Dermis blood vessel endothelial cell (primary cell): ENCODE measurements at places on chromosomes 13 and 19. TPM values are rescaled to one million over a fixed set of nuclear protein-coding genes. Genes with fewer than 3 reads are reported as not detected.

GRCh38 chr19:33298146-33298911, 4.0 kb downstream of the CEBPA start:
- no peak for DNase-seq

DNA sequence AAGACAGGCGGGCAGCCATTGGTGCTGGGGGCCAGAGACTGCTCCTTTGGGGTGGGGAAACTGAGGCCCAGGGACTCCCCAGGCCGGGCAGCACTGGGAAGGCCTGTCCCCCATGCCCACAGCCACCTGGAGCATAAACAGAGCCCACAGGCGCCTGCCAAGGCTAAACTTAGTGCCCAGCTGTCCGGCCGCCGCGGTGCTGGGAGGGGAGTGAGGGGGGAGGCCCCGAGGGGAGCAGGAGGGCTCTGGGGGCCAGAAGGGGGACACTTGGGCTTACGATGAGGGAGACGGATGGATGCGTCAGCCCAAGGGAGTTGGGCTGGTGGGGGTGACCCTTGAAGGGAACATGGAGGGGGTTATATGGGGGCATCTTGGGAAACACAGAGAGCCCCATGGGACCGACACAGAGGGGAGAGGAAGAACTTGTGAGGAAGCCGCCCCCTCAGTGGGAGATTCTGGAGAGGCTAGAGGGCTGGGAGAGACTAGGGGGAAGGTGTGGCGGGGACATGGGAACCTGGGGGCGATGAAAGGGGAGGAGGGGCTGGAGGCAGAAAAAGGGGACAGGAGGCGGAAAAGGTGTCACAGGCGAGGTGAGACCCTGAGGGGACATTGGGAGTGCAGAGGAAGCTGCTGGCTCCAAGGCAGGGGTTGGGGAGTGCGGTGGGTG, 2.2 kb downstream of the CERS1 start:
- no peak for DNase-seq

- DNase-seq = peak; percentile 40
Measured at GRCh38 chr19:7550987-7551761, 15.7 kb downstream of the PNPLA6 start.

DNA sequence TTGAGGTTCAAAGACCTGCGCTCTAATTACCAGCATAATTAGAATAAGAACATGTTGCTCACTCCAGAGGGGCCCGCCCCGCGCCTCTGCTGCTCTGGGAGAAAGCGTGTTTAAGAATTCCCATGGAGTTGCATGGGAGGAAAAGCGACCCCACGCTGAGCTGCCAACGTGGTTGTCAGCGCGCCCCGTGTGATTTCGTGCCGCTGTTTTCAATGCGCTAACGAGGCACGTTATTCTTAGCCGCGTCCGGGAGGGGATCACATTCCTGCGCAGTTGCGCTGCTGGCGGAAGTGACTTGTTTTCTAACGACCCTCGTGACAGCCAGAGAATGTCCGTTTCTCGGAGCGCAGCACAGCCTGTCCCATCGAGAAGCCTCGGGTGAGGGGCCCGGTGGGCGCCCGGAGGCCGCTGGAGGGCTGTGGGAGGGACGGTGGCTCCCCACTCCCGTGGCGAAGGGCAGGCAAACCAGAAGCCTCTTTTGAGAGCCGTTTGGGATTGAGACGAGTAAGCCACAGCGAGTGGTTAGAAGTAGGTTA, 173.8 kb upstream of the SOX1 start:
- DNase-seq = no peak

DNA sequence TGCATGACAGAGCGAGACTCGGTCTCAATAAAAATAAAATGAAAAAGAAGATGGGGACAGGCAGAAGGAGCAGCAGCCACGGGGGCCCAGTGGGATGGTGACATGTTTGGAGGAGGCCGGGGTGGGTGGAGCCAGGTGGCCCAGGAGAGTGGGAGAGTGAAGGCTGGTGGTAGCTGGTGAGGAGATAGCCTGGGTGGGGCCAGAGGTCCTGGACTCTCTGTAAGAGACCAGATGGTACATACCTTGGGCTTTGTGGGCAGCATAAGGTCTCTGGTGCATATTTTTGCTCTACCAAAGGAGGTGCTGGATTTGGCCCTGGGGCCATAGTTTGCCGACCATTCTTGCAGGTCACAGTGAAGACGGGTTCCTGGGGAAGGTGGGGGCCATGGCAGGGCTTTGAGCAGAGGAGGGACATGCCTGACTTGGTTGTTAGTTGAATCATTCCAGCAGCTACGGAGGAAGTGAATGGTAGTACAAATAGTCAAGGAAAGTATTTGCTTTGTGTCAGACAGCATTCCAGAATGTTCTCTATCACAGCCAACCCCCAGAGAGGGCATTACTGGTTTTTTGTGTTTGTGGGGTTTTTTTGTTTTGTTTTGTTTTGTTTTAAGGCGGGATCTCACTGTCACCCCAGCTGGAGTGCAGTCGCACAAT, 69.1 kb downstream of the ARHGEF18 start:
- DNase-seq = peak; percentile 26

DNA sequence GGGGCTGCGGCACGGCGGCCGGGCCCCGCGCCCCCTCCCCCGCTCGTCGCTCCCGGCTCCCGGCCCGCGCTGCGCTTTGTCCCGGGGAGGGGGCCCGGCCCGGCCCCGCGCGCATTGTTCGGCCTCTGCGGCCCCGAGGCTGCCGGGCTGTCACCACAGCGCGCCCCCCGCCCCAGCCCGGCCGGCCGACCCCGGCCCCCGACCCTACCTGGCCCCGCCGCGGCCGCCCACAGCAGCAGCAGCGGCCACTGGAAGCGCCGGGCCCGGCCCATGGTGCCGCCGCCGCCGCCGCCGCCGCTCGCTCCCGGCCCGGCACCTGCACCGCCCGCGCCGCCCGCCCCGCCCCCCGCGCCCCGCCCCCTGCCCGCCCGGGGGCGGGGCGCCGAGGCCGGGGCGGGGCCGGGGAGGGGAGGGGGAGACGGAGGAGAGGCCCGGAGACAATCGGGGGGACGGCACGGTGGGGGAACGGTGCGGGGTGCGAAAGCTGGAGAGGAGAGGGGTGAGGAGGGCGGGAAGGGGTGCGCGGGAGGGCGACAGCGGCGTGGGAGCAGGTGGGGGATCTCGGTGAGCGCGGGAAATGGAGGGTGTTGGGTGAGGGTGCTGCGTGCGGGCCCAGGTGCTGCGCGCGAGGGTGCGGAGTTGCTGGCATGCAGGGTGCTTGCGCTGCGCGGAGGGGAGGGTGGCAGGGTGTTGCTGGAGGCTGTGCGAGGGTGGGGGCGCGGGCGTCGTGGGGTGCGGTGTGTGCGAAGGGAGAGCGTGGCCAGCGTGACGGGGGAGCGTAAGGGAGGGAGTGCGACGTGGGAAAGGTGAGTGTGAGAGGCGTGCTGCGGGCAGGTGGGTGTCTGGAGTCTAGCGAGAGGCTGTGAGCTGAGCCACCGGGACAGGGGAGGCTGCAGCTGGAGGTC, at the start of gene CADM4:
CADM4 (minus strand) TSS at position 332 of the 905 bp plus-strand sequence; CDS start at position 272, 60 bp downstream.
- peak; percentile 12 for DNase-seq

DNA sequence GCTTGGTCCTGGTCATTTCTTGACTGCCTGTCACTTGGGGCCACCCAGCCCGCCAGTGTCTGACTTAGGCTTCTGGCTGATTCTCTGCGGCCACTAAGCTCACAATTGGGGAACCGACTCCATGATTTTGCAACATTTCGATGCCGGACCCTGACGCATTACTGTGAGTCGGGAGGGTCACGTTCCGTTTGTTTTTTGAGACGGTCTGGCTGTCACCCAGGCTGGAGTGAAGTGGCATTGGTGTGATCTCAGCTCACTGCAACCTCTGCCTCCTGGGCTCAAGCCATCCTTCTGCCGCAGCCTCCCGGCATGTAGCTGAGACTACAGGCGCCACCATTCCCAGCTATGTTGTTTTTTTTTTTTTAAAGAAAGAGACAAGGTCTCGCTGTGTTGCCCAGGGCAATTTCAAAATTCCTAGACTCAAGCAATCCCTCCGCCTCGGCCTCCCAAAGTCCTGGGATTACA, 3.2 kb upstream of the ADAT3 start:
- no peak for DNase-seq

- no peak for DNase-seq
Measured at GRCh38 chr13:21328836-21329477, 130.1 kb downstream of the ZDHHC20 start.

DNA sequence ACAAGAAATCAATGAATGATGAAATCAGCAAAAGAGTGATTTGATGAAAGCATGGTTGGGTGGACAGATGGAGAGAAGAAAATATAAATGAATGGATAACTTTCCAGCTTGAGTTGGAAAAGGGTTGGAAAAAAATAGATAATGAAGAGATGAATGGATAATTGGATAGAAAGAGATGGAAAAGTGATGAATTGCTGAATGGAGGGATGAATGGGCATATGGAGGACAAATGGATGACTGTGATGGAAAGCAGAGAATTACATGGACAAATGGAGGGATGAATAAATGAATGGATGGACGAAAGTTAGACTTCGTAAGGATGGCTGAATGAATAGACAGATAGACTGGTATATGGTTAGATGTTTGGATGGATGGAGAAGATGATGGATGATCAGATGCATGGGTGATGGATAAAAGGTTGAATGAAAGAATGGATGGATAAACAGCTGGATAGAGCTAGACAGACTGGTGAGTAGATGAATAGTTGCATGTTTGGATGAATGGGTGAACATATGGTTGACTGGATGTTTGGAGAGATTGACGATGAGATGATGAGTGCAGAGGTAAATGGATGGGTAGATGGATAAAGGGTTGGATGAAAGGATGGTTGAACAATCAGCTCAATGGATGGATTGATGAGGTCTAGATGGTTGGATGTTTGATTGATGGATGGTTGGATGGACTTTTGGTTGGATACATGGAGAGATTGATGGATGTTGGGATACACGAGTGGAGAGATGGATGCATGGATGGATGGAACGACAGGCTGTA, 11.8 kb downstream of the LGALS7B start:
- DNase-seq = no peak

GRCh38 chr13:58476206-58476918, 844.8 kb downstream of the PCDH17 start:
- no peak for DNase-seq

DNA sequence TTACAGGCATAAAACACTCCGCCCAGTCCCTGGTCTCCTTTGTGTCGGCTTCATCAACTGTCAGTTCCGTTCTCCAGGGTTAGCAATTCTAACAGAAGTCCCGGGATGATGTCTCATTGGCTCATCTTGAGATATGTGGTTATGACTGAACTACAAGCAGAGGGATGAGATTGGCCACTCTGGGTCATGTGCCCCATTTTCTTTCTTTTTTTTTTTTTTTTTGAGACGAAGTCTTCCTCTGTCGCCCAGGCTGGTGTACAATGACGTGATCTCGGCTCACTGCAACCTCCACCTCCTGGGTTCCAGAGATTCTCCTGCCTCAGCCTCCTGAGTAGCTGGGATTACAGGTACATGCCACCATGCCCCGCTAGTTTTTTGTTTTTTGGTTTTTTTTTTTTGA, 95.4 kb upstream of the MRI1 start:
- no peak for DNase-seq

DNA sequence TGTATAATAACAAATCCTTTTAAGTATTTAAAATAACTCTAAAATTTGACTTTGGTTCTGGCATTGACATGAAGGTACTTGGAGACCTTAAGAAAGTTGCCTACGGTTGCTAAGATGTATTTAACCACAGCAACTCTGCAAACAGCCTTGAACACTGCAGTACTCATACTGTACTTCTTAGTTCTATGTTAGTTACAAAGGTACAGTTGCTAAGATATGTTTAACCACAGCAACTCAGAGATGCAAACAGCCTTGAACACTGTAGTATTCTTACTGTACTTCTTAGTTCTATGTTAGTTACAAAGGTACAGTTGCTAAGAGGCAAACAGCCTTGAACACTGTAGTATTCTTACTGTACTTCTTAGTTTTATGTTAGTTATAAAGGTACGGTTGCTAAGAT, 268.3 kb upstream of the MIR17HG start:
- DNase-seq = no peak

DNA sequence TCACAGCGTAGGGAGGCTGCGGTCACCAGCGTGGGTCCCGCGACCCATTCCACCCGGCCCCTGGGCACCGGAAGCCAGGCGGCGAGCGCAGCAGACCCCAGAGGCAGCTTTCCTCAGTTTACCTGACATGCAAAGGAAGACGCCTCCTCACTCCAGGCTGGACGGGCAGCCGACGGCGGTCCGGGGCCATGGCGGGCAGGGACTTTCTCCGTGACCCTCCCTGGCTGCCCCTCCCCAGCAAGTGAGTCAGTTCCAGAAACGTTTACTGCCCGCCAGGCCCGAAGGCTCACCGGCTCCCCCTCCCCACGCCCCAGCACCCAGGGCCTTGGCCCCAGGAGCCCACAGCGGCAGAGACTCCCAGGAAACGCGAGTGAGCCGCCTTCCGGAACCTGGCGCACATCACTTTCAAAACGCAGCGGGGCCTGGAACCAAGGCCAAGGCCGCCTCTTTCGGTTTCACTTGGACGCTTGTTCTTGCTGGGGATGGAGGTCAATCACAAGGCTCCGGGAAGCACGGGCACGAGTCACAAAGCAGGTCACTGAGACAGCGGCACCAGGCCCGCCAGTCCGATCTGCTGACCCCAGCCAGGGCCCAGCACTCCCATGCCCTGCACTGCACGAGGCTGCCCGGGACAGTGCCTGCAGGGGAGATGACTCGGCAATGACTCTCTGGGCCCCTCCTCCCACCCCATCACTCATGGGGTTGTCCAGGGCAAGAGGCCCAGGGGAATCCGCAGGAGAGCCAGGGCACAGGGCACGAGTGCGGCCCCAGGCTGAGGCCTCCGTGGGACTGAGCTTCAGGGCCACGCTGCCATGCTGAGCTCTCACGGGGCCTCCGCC, 5.3 kb downstream of the SBNO2 start:
- DNase-seq = peak; percentile 20

DNA sequence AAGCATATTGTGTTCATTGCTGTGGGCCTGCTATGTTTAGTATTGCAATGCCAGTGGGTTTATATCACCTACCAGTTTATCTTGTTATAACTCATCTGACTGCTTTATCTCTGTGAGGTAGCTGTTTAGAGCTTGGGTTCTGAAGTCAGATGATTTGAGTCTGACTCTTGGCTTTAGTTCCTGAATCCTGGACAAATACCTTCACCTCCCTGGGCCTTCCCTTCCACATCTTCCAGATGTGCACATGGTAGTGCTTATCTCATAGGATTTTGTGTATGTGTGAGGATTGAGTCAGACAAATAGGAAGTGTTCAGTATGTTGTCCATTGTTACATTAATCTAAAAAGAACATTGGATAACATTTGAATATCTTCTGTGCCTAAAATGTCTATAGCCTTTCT, 63.5 kb upstream of the ANKRD10 start:
- no peak for DNase-seq

- no peak for DNase-seq
Measured at GRCh38 chr13:100962585-100962984, 288.0 kb upstream of the TMTC4 start.

GRCh38 chr19:13830741-13831536, 35.7 kb downstream of the ZSWIM4 start:
- peak; percentile 36 for DNase-seq

SLC1A6 gene
- total RNA-seq = not detected in 2 replicates

ZNF528 gene
- 12.2 and 13.8 TPM in 2 replicates for total RNA-seq

ARMC6 gene
- total RNA-seq = 50.2 and 72.1 TPM in 2 replicates

OR7A5 gene
- not detected in 2 replicates for total RNA-seq

PTPRH gene
- total RNA-seq = 0.17 and 0.19 TPM in 2 replicates

ZNF763 gene
- total RNA-seq = 1.6 and 3.1 TPM in 2 replicates

AMER2 gene
- total RNA-seq = not detected in 2 replicates

CYP4F12 gene
- not detected in 2 replicates for total RNA-seq
